ENCODE measurements at places on chromosomes 3 and 15.

DNA sequence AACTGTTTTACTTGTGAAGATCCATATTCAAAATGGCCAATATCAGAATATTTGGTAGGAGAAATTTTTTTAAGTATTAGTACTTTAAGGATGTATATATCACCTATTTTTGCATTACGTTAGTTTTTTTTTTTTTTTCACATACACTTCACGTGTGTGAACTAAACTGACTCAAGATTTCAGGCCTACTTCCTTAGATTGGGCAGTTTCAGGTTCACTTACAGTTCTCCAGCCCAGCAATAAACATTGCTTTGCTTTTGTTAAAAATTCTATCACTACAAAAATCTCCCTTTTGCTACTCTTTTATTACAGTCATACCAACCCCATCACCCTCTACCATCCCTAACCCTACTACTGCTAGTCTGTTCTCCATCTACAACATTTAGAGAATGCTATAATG lies 183.6 kb downstream of the KCNH8 start:
- no peak for DNase-seq

- no peak for DNase-seq
Observed at GRCh38 chr3:179304605-179305004, 18.2 kb upstream of the ZNF639 start.

DNA sequence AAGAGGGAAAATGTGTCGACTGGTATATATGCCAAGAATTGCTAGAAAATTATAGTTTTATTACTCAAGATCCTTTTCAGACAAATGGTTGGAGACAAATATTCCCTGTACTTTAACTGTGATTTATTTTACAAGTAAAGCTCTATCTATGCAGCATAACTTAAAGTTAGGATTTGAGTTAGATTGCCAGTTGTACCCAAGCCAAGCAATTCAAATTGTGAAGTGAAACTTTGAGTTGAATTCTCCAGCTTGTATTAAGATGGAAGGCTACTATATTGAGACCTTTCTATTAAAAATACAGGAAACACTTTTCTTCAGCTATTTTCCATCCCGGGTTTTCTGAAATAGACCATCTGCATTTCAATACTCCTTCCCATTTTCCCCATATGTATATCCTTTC lies 333.1 kb upstream of the RBMS3 start:
- no peak for DNase-seq

GRCh38 chr3:169044331-169045113 lies 619.0 kb downstream of the MECOM start:
- DNase-seq = no peak

- no peak for DNase-seq
Observed at GRCh38 chr3:167606836-167607235, 46.9 kb downstream of the WDR49 start.

DNA sequence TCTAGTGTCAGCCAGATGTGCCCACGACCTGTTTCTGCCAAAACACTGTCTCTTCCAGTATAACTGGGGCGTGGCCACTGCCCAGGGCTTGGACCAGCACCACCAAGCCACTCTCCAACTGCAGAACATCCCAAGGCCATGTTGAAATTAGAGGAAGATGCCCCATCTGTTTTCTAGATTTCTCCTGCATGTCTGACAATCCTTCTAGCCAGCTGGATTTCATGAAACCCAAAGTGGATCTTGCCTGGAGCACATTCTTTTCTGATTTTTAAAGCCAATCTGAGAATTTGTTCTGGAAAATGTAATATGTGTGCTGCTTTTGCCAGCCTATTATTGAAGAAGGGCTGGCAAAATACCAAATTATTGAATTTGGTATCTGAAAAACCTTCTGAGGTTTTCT lies 182.5 kb downstream of the SLCO3A1 start:
- DNase-seq = no peak

DNA sequence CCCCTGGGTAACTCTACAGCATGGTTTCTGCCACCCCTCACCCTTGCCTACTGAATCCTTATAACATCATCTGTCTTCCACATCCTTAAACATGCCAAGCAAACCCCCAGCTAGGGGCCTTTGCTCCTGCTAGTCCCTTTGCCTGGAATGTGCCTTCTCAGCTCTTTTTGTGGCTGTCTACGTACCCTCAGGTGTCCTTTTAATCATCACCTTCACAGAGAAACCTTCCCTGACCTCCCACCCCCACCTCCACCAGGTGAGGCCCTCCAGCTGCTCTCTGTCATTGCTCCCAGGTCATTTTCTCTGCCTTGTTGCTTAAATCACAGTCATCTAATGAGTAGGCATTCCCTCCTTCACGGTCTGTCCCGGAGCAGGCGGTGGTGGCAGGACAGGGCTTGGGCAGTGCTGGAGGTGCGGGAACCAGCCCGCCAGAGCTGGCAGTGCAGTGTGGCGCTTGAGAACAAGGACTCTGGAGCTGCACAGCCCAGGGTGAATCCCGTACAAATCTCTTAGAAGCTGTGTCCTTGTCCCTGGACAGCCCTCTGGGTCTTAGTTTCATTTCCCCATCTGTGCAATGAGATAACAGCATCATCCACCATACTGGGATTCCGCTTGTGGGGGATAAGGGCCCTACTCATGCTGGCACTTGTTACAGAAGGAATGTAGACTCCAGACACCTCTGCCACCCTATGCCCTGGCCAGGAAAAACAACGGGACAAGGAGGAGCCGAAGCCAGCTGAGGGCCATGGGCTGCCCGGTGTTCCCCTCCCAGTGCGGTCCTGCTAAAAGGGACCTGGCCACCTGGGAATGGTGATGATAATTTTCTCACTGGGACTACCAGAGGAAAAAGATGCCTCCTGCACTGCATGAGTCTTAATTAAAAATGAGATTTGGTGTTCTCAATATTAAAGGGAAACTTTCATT lies 52.1 kb upstream of the IQSEC1 start:
- no peak for DNase-seq

GRCh38 chr15:29119847-29120246 lies 149.8 kb downstream of the NSMCE3 start:
- no peak for DNase-seq

DNA sequence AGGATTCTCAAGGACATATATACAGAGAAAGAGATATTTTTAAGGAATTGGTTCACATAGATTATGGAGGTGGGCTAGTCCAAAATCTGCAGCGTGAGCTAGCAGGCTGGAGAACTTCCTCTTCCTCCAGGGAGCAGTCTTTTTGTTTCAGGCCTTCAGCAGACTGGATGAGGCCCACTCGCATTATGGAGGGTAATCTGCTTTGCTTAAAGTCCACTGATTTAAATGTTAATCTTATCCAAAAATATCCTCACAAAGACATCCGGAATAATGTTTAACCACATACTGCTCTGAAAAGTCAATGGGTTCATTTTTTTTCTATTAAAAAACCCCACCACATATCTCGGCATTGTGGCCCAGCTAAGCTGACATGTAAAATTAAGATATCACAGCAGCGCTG lies 22.2 kb upstream of the NRROS start:
- no peak for DNase-seq

GRCh38 chr3:115913069-115913686 lies 289.9 kb downstream of the GAP43 start:
- DNase-seq = no peak

- no peak for DNase-seq
Observed at GRCh38 chr15:43218908-43219706, 1.7 kb downstream of the EPB42 start.

- DNase-seq = no peak
Observed at GRCh38 chr3:37433758-37434157, 259.4 kb upstream of the LRRFIP2 start.

DNA sequence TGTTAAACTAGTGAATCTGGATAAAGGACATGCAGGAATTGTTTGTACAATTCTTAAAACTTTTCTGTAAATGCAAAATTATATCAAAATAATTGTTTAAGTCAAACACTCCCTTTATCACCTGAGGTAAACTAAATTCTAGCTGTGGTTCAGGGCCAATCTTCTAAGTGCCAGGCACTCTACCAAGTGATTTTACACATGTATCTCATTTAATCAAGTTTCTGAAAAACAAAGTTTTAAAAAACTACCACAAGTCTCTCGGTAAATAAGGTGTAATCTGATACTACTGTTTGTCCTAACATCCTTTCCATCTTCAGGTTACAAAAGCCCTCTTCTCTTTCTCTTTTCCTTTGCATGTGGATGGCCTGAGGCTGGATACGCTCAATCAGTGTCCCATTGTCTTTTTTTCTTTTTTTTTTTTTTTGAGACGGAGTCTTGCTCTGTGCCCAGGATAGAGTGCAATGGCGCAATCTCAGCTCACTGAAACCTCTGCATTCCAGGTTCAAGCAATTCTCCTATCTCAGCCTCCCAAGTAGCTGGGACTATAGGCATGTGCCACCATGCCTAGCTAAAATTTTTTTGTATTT lies 19.3 kb downstream of the IFT80 start:
- DNase-seq = no peak

- no peak for DNase-seq
Observed at GRCh38 chr3:108283006-108283405, 13.3 kb upstream of the HHLA2 start.

DNA sequence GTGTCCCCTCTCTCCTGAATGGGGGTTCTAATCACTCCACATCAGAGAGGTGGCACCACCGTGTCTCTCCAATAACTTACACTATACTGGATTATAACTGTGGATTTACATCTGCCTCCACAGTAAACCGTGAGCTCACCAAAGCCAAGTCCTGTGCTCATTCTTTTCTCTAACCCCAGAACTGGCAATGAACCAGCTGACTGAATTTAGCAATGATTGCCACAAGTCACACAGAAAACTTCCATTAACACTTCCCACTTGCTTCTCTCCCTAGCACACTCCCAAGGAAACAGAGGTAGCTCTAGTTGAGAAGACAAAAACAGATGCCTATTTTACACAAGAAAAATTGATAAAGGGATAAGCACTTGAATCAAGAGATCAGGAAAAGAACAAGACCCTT lies 361.3 kb downstream of the ULK4 start:
- no peak for DNase-seq

- no peak for DNase-seq
Observed at GRCh38 chr3:52153389-52154096, 680 bp downstream of the POC1A start.

DNA sequence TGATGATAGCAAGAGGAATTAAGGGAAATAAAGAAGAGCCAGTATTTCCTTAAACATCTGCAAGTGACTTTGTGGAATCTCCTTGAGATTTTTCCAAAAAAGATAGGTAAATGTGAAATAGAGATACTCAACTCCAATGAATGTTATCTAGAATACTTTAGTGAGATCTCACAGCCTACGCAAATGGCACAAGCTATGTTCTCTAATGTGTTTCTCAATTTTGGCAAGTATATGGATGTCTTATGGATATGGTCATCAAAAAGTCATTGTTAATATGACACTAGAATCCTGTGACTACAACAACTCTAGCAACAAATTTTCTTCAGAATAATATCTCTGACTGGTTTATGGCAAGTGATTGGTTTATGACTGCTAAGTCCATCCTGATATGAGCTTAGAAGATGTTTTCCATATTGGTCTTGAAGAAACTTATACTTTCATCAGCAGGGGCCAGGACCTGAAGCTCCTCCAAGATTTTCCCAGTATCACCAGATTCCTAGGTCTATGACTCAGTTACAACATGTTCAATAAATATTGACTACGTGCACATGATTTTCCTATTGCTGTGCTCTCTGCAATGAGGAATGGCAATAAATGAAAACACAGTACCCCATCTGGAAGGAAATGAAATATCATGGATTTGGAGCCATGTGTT lies 170.9 kb upstream of the THBS1 start:
- DNase-seq = no peak

DNA sequence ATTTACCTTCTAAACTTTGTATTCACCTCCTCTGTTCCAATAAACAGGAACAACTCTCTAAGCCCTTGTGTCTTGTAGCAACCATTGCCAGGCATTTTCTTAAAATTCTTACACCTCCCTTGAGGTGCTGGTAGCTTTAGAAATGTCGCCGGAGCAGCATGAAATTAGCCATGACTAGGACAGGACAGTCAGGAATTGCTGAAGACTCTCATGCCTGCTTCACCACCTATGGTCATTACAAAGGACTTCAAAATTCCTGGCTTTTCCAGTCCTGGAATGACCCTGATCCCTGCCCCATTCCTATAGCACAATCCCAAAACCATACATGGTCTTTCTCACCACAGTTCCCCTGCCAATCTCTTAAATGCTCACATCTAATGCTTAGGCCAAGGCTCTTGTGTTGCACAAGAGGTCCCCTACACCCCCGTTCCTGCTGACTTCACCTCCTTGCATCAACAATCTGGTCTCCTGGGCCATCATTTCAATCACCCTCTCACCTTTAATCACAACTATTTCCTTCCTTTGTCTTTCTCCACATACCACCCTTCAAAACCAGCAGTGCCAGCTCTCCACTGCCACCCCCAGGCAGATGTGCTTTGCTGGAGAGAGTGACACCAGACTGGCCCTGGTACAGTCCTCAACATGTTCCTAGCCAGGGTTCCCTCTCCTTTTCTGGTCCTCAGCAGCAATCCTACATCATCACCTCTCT lies 113.2 kb upstream of the TJP1 start:
- no peak for DNase-seq

DNA sequence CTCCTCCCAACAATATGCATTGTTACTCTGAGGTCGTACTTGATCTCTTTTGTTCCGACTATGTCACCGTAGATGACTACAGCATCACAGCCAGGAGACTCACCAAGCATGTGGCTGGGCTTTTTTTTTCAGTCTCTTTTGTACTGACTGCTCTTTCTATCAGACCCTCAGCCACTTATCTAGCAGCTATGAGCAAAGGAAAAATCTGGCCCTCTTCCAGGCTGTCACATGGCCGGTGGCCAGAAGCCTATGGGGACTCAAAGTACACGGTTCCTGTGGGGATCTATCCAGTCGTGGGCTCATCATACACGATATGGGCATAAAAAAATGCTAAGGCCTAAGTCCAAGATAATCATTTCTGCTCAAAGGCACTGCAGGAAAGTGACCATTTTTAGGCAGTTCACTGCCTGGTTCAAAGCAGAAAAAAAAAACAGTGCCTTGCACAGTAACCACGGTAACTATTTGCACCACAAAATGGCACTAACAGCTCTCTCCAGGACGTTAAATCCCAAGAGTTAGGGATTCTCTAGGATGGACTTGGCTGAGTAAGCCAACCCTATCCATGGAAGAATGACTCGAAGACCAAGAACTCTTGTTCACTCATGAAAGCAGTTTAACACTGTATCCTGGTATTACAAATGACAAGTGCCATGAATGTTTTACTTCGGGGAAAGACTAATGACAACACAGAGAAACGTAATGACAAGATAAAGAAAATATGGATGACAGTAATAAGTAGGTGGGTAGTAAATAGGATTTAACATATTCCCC lies 50.3 kb downstream of the SHQ1 start:
- no peak for DNase-seq

GRCh38 chr3:25663347-25663868 lies 1.3 kb downstream of the TOP2B start:
- no peak for DNase-seq

DNA sequence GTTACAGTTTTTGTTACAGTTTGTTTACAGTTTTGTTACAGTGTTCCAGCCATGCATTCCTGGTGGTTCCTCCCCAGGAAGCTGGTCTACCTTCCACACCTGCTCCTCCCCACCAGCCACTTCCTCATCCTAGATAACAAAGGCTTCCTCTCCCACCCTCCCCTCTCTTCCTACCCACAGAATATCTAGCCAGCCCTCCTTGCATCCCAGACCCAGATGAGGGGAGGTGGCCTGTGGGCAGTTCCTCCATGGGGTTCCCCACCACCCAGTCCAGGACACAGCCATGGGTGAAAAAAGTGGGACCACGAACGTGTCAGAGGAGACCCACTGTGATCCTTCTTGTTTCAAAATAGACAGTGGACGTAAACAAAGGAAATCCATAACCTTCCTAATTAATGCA lies 122.8 kb upstream of the ABHD17C start:
- DNase-seq = no peak

All from naive thymus-derived CD8-positive, alpha-beta T cell (primary cell).